ENCODE measurements at places on chromosomes 4 and X. TPM values are rescaled to one million over a fixed set of nuclear protein-coding genes. Genes with fewer than 3 reads are reported as not detected.

DNA sequence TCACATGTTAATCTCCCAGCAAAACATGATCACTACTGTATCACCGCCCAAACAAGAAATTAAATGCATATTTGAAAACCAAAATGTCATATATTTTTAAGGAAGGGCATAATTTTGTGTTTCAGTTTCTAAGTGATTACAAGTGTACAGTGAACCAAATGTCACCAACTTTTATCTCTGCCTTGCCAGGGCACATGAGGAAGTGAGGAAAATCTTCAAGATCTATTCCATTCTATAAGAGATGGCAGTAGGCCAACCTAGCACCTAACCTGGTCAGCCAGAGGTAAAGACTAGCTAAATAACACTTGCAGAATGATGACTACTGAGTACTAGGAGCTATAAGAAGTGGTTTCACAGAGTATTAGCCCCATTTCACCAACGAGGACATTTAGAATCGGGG lies 107.2 kb downstream of the ATP11C start:
- H3K36me3 ChIP-seq, result no peaks in the 10 kb centered on the region
- no peak overlapping the region for H3K4me3 ChIP-seq
- no peaks in the 10 kb centered on the region for H3K4me1 ChIP-seq
- no peaks in the 10 kb centered on the region for H3K27me3 ChIP-seq

LAP3 gene
- 25.6 TPM for total RNA-seq

WNK3 gene
- 0.64 TPM for total RNA-seq

GRCh38 chr4:4783847-4784246 lies 75.6 kb upstream of the MSX1 start:
- H3K27ac ChIP-seq, result no peak overlapping the region
- no peak for DNase-seq
- no peak overlapping the region for H3K4me3 ChIP-seq
- H3K36me3 ChIP-seq, result no peaks in the 10 kb centered on the region
- H3K27me3 ChIP-seq, result no peaks in the 10 kb centered on the region

GPM6B gene
- not detected for total RNA-seq

GRCh38 chr4:52968241-52968640 lies 106.1 kb downstream of the RASL11B start:
- no peak overlapping the region for H3K4me3 ChIP-seq
- H3K27me3 ChIP-seq, result no peaks in the 10 kb centered on the region
- DNase-seq, result no peak
- no peak overlapping the region for H3K27ac ChIP-seq
- no peaks in the 10 kb centered on the region for H3K4me1 ChIP-seq

DNA sequence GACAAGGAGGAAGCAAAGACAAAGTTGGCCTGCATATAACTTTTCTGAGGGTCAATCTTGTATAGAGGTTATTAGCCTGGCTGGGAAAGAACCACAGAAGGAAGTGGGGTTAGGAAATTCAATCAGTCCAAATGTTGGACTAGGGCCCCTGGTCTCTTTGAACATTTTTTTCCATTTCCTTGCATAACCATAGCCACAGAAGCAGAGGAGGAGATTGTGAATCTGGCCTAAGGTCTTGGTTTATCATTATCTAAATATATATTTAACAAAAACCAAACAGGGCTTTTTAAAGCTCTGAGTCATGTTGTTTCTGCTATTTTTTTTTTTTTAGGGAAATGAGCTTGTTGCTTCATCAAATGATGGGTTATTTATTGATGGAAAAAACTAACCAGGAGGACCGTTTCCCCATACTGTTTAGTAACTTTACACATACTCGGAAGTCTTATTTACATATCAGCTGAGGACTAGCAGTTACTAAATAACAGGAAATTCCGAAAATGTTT lies 97.7 kb upstream of the ACSL4 start:
- no peak overlapping the region for H3K4me3 ChIP-seq
- H3K4me1 ChIP-seq, result no peaks in the 10 kb centered on the region
- no peaks in the 10 kb centered on the region for H3K36me3 ChIP-seq
- H3K27me3 ChIP-seq, result no peaks in the 10 kb centered on the region
- no peak for DNase-seq

GRCh38 chr4:23993373-23993772 lies 103.5 kb upstream of the PPARGC1A start:
- no peaks in the 10 kb centered on the region for H3K36me3 ChIP-seq
- no peak overlapping the region for H3K27ac ChIP-seq
- no peaks in the 10 kb centered on the region for H3K4me1 ChIP-seq
- no peak for DNase-seq

GRCh38 chr4:149293046-149293649 lies 522.5 kb downstream of the IQCM start:
- no peak overlapping the region for H3K27ac ChIP-seq

DNA sequence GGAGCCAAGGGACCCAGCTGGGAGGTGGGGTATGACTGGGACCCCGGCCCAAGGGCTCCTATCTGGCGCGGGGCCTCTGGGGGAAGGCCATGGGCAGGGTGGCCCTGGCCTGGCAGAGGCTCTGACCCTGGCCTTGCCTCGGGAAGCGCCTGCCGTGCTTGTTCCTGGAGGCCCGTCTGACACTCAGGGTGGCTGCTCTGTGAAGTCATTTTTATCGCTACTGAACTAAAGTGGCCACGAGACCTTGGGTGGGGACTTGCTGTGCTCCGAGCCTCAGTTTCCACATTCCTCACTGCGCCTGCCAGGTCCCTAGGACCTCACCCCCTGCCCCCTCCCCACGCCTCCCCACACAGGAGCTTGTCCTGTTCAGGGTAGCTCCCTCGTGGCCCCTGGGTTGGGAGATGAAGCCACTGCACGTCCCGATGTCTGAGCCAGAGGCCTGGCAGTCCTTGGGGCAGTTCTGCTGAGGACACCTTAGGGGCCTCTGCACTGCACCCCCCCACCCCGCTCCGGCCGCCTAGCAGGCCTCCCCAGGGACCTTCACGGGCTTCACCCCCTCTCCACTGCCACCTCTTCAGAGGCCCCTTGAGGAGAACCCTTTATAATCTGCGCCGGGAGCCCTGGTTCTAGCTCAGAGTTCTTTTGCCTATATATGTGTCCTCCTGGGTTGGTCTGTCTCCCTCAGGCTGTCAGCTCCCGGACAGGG lies 639 bp upstream of the SORCS2 start:
- H3K36me3 ChIP-seq, result no peaks in the 10 kb centered on the region
- DNase-seq, result no peak
- peaks cover 4% of the 10 kb centered on the region for H3K4me1 ChIP-seq
- no peak overlapping the region for H3K4me3 ChIP-seq

LRP2BP gene
- total RNA-seq, result 1.9 TPM

DNA sequence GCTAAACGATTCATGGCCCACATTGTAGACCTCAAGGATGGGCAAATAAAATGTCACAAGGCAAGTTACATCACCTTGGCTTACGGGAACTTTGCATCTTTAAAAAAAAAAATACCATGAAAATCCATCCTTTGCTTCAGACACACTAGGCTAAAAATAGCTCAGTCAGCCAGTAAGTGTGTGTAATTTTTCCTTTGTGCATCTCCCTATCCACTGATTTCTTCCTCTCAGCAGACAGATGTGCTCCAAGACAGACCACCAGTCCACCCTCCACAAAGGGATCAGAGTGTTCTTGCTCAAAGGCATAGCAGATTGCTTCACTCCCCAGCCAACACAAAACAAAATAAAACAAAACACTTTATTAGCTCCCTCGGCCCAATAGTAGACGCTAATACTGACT lies 14.6 kb downstream of the LDB2 start:
- H3K4me3 ChIP-seq, result no peak overlapping the region
- H3K27ac ChIP-seq, result no peak overlapping the region
- no peaks in the 10 kb centered on the region for H3K36me3 ChIP-seq
- DNase-seq, result no peak
- no peaks in the 10 kb centered on the region for H3K4me1 ChIP-seq

HHIP gene
- total RNA-seq, result not detected

DNA sequence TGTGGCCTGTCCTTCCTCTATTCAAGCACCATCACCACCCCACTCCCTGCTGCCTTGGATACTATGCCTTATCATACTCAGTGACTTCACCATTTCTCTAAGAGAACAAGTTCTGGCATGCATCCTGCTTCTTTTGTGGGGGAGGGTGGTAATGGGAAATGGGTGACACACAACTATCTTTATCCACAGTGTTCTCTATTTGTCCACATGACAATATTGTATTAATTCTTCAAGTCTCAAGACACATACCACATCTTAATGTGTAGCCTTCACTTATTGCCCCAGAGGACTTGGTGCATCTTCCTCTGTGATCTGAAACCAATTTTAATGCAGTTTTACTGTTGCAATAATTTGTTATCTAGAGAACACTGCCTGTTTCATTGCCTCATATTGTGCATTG lies 29.3 kb upstream of the UGT2B7 start:
- no peak for DNase-seq
- no peaks in the 10 kb centered on the region for H3K4me1 ChIP-seq
- H3K27ac ChIP-seq, result no peak overlapping the region
- no peaks in the 10 kb centered on the region for H3K27me3 ChIP-seq

- DNase-seq, result no peak
- no peak overlapping the region for H3K4me3 ChIP-seq
- H3K4me1 ChIP-seq, result no peaks in the 10 kb centered on the region
- H3K27ac ChIP-seq, result no peak overlapping the region
These were observed 241.3 kb upstream of the GIMD1 start for GRCh38 chr4:106609917-106610316.

DNA sequence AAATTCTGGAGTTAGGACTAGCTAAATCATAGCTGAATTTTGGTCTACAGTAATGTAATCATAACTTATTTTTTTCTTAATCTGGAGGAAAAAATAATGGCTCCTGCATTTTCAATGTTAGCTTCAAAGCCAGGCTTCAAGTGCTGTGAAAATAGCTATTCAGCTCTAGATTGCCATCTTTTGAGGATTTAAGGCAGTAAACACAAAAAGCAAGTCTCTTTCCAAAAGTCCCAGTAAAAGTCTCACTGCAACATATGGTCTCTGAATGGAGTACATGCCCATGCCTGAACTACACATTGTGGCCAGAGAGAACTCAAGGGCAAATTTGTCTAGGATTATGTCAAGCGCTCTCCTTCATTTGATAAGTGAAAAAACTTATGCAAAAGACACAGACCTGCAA lies 720.9 kb downstream of the FSTL5 start:
- no peak overlapping the region for H3K4me3 ChIP-seq
- H3K27ac ChIP-seq, result no peak overlapping the region
- no peaks in the 10 kb centered on the region for H3K36me3 ChIP-seq

- H3K4me1 ChIP-seq, result no peaks in the 10 kb centered on the region
- H3K27me3 ChIP-seq, result no peaks in the 10 kb centered on the region
- H3K4me3 ChIP-seq, result no peak overlapping the region
These were observed 129.0 kb downstream of the ANXA5 start for GRCh38 chr4:121567748-121568147.

- H3K27ac ChIP-seq, result no peak overlapping the region
- H3K4me3 ChIP-seq, result no peak overlapping the region
- no peaks in the 10 kb centered on the region for H3K36me3 ChIP-seq
- H3K27me3 ChIP-seq, result no peaks in the 10 kb centered on the region
- no peaks in the 10 kb centered on the region for H3K4me1 ChIP-seq
- DNase-seq, result no peak
These were observed 69.5 kb upstream of the BRWD3 start for GRCh38 chrX:80879143-80879542.

- H3K4me3 ChIP-seq, result no peak overlapping the region
- H3K36me3 ChIP-seq, result peaks cover 9% of the 10 kb centered on the region
- peak overlapping the region; percentile 42 for H3K27ac ChIP-seq
- H3K4me1 ChIP-seq, result peaks cover 30% of the 10 kb centered on the region
- DNase-seq, result peak; percentile 29
These were observed 33.1 kb downstream of the PDK3 start for GRCh38 chrX:24498181-24498580.

- no peak overlapping the region for H3K4me3 ChIP-seq
- no peak overlapping the region for H3K27ac ChIP-seq
- H3K27me3 ChIP-seq, result no peaks in the 10 kb centered on the region
- H3K36me3 ChIP-seq, result no peaks in the 10 kb centered on the region
These were observed 2342.1 kb downstream of the PCDH7 start for GRCh38 chr4:33062155-33062806.

ATOH1 gene
- total RNA-seq, result not detected

GRCh38 chr4:5452156-5452555 lies 256.2 kb downstream of the EVC2 start:
- no peaks in the 10 kb centered on the region for H3K27me3 ChIP-seq
- no peaks in the 10 kb centered on the region for H3K4me1 ChIP-seq
- no peaks in the 10 kb centered on the region for H3K36me3 ChIP-seq
- H3K4me3 ChIP-seq, result no peak overlapping the region
- no peak for DNase-seq
- H3K27ac ChIP-seq, result no peak overlapping the region

REELD1 gene
- 0.58 TPM for total RNA-seq

DNA sequence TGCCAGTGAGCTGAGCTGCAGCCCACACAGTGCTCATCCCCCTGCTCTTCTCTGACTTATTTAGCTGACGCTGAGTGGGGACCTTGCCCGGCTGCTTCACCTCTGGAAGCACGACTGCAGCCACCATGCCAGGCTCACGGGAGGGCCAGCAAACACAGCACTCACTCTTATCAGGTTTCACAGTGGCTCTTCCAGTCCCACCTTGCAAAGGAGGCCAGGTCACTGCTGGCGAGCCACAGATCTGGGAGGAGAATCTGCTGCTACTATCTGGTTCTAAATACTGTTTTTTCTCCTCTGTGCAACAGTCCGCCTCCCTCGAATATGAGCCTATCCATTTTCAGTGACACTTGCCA lies 6.7 kb upstream of the SPON2 start:
- H3K4me1 ChIP-seq, result peaks cover 6% of the 10 kb centered on the region
- no peak for DNase-seq
- H3K36me3 ChIP-seq, result no peaks in the 10 kb centered on the region
- H3K27me3 ChIP-seq, result no peaks in the 10 kb centered on the region
- H3K27ac ChIP-seq, result no peak overlapping the region

DCAF8L2 gene
- not detected for total RNA-seq
